ENCODE measurements at places on chromosomes 3 and 15.

GRCh38 chr15:37140531-37141058 lies 40.2 kb upstream of the MEIS2 start:
- no peak for DNase-seq

- DNase-seq, result no peak
Measured at GRCh38 chr3:15531346-15531745, 9.8 kb upstream of the COLQ start.

GRCh38 chr3:197545101-197545500 lies 10.7 kb downstream of the BDH1 start:
- no peak for DNase-seq

- no peak for DNase-seq
Measured at GRCh38 chr15:101043911-101044624, 124.9 kb downstream of the LRRK1 start.

DNA sequence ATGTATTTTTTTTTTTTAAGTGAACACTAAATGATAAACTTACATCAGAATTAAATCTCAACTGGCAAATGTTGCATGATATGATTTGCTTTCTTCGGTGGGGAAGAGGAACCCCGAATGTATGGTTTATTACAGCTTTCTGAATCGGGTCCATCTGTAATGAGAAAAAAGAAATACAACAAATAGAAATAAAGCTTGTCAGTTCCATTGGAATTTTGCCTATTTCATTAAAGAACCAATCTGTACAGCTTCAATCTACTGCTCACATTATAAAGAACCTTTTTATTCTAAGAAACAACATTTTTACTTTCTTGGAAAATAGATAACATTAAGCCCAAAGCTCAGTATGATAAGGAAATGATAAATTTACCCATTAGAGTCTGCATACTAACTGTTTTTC lies 186.5 kb downstream of the ZNF385D start:
- no peak for DNase-seq

DNA sequence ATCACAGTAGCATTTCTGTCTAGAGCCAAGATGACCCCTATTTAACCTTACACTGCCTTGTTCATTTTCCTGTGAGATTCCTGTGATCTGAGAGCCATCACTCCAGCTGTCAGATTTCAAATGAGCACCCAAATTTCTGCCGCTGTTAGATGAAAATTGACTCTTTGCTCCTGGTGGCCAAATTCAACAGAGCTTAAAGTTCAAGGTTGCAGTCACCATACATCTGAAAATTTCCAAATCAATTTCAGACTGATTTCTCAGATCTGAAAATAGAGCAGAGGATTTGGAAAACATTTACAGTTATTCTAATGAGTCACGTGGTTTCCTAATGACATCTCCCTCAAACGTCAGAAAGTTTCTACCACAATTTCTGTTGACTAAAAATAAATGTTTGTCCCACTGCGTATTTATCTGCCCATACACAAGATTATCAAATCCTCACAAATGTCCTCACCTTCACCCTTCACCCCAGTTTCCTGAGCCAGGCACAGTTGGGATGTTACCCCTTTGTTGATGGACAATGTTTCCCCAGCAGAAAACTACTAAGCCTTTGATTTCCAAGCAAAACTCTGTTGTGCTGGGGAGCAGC lies 16.4 kb downstream of the HDC start:
- DNase-seq, result no peak

DNA sequence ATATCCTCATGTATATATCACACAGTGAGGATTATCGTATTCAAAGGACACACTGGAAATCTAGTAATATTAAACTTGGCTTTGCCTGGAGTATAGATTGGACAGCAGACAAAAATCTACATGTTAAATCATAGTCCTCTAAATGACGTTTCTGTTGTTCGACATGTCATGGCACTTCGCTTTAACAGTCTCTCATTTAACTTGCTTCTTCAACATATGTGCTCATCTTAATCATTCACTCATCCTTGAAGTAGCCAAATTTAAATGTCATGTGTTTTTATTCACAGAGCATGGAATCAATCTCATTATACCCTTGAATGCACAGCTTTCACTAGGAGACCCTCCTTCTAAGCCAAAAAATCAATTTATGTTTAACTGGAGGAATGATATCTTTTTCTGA lies 417.0 kb upstream of the CNTN6 start:
- no peak for DNase-seq

DNA sequence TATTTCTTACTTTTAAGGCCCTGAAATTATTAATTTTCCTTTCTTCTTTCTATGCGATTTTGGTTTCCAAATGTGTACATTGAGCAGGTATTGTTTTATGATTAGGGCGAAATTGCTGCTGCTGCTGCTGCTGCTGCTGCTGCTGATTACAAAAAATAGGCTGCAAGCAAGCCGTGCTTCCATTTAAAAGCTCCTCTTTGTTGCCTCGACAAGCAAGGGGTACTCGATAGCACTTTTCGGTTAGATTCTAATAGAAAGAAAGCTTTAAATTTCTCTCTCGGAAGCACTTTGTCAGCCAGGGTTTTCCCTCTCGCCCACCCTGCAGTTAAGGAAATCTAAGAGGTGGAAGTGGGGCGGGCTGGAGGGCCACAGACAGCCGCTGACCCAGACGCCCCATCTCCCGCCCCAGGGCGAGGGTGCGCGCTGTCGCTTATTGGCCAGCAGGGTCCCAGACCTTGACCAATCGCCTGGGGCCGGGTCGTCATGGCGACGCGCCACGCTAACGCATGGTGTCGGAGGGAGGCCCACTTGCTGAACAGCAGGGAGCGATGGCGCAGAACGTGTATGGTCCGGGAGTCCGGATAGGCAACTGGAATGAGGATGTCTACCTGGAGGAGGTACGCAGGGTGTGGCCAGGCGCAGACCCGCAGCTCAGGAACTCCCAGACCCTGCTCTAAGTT lies at the start of gene CFAP161:
CFAP161 (plus strand) TSS at position 489 of the 680 bp plus-strand sequence; CDS start at position 549, 60 bp downstream.
- no peak for DNase-seq

- DNase-seq, result no peak
Measured at GRCh38 chr3:68915973-68916372, 16.4 kb downstream of the TAFA4 start.

DNA sequence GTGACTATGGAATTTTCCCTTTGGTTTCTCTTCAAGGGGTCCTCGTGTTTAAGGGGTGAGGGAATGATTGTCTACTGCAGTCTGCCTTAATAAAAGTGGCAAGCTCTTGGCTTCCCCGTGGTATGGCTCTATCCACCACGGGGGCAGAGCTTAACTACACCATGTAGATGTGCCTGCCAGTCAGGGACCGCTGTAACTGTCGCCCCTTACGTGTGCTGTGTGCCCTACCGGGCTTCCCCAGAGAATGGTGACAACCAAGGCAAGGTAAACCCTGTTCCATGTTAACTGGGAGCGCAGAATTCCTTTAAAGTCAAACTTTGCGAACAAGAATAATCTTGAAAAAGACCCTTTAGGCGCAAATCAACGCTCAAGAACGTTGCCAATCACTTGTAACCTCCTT lies 966 bp upstream of the C3orf80 start:
- no peak for DNase-seq

DNA sequence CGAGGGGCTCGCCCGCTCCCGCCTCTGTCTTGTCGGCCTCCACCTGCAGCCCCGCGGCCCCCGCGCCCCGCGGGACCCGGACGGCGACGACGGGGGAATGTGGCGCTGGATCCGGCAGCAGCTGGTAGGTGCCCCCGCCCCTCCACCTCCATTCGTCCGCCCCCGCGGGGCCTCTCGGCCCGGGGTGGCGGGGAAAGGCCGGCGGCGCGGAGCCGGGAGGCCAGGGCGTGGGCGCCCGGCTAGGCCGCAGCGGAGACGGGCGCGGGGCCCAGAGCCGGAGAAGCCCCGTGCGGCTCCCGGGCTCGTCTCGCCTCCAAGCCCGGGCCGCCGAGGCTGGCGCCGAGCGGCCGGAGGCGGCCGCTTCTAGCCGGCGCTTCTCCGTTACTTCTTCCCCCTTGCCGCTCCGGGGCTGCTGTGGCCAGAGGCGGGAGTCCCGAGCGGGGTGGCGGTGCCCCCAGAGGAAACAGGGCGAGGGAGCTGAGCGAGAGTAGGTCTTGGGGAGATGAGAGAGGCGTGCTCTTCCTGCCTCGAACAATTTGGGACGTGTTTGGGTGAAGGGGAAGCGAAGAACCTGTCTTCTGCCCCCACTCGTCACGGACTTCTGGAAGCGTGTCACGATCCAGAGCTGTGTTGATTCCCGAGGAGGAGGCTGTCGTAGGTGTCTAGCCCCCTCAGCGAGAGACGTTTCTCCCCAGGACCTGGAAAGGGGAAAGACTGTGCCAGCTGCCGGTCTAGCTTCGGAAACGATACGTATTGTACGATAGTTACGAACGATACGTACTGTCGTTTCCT lies 555 bp downstream of the ATP11B start:
- peak; percentile 56 for DNase-seq

GRCh38 chr3:124714223-124714853 lies 15.9 kb upstream of the UMPS start:
- no peak for DNase-seq

GRCh38 chr3:178459038-178459410 lies 77.2 kb upstream of the KCNMB2 start:
- no peak for DNase-seq

- DNase-seq, result peak; percentile 99
Measured at GRCh38 chr15:75042730-75043508, 19.5 kb downstream of the PPCDC start.

GRCh38 chr3:171156401-171157010 lies 130.0 kb upstream of the SLC2A2 start:
- no peak for DNase-seq

DNA sequence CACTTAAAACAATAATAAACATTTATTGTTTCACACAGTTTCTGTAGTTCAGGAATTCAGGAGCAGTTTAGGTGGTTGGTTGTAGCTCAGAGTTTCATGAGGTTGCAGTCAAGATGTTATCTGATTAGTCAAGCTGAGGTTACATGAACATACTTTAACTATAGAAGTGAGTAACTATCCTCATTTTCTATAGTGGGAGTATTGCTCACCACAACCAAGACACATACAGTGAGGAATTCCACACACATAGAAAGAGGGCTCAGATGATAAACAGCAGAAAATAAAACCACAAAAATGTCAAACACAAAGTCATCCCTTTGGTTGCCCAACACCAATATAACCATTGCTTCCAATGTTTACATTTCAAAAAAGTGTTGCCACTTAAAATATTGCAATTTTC lies 13.6 kb downstream of the SCN11A start:
- DNase-seq, result no peak

- no peak for DNase-seq
Measured at GRCh38 chr3:154464440-154465190, 34.6 kb upstream of the GPR149 start.

DNA sequence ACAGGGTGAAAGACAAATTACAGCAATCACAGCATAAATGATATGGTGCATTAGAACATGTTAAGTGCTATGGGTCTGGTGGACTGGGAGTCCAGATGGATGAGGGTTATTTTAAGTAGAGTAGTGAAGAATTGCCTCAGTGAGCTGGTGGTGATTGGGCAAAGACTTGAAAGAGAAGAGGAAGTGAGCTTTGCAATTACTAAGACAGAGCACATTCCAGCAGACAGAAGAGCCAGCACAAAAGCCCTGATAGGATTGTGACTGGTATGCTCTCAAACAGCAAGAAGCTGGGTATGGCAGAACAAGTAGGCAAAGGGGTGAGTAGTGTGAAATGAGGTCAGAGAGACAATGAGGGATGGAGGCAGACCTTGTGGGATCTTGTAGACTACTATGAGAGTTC lies 2.1 kb upstream of the ACKR4 start:
- DNase-seq, result peak; percentile 62

- no peak for DNase-seq
Measured at GRCh38 chr3:113234028-113234427, 22.7 kb downstream of the BOC start.

DNA sequence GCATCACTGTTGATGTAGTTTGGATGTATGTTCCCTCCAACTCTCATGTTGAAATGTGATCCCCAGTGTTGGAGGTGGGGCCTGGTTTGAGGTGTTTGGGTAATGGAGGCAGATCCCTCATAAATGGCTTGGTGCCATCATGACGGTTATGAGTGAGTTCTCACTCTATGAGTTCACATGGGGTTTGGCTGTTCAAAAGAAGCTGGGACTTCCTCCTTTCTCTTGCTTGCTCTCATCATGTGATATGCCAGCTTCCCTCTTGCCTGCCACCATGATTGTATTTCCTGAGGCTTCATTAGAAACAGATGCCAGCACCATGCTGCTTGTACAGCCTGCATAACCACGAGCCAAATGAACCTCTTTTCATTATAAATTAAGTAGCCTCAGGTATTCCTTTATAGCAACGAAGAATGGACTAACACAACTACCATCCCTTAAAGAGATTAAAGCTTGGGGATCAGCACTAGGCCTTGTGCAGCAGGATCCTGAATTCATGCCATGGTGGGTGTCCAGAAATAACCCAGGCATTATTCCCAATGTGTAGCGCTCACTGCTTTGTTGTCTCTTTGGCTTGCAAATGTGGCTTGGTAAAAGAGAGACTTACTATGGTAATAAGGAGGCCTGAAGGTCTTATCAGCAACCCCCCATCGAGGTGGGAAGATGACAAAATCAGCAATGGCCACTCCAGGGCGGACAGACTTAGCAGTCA lies 41.9 kb downstream of the NDUFB4 start:
- DNase-seq, result peak; percentile 27

- DNase-seq, result peak; percentile 44
Measured at GRCh38 chr3:122458992-122459391, 43.1 kb upstream of the WDR5B start.

- DNase-seq, result no peak
Measured at GRCh38 chr3:98542623-98543022, 10.8 kb downstream of the GPR15 start.

DNA sequence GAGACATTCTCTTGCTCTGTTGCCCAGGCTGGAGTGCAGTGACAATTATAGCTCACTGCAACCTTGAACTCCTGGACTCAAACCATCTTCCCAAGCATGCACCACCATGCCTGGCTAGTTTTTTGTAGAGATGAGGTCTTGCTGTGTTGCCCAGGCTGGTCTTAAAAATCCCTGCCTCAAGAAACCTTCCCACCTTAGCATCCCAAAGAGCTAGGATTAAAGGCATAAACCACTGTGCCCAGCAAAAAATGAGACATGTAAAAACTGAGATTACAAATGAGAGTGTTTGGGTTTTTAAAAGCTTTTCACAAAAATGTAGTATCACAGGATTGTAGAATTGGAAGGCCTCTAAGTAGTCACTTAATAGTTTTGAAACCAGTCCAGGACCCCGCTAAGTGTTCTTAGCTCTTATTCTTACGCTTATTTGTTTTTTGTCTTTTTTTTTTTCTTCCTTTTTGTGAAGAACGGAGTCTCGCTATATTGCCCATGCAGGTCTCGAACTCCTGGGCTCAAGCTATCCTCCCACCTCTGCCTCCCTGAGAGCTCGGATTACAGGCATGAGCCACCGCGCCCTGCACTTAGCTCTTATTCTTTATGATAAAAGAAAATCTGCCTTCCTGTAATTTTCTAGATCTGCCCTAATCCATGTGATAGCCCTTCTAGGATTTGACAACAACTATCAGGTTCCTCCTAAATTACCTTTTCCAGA lies 31.5 kb downstream of the KLHL18 start:
- no peak for DNase-seq

Measured in AML-193 (cell line).